ENCODE measurements at places on chromosomes 4 and X.

DNA sequence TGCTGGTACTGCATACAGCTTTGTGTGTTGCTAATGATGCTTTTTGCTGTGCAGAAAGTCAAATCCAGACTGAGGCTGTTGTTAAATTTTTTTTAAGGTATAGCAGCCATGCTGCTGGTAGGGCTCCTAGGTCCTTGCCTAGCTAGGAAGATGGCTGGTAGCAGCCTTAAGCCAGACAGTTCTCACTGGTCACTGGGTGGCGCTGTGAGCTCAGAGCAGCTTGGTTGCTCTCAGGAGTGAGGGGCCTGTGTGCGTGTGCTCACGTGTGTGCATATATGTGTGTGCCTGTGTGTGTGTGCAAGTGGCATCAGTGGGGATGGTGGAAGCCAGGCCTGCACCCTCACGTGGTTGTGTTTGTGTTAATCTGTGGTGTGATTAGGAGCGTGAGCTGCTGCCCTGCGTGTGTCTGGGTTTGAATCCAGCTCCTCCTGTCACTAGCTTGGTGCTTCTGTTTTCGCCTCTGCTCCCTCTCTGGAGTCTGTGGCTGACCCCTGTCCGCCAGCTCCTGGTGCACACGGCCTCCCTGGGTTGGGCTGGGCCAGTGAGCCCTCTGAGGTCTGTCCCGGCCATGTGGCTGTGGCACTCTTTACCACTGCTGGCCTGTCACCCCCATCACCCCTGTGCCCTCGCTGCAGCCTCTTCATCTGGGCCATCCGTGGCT is 46.1 kb downstream of the SORCS2 start:
- no peak for DNase-seq

GRCh38 chrX:41116948-41117347 is 31.7 kb downstream of the USP9X start:
- no peak for DNase-seq

DNA sequence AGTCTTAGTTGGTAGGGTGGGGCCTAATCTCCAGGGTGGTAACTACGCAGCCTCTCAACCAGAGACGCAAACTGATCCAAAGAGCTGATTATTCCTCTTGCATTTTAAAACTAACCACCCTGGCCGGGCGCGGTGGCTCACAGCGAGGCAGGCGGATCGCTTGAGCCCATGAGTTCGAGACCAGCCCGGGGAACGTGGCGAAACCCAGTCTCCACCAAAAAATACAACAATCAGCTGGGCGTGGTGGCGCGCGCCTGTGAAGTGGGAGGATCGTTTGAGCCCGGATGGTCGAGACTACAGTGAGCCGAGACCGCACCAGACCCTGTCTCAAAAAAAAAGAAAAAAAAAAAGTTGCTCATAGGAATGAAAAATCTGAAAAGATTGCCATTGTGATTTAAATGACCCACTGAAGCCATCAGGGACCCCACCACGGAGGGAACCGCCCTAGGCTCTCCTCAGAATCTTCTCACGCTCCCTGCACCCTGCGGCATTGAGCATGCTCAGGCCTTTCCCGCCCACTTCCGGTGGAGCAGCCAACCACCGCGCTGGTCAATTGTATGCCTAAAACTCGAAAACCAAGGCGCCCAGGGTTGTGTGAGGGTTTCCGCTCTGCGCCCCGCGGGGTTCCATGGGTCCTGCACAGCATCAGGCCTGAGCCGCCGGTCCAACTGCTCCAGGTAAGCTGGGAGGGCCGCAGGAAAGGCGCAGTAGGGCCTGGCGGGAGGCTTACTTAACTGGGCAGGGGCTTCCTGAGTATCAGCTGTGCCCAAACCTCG is at the start of gene TRIM60:
TRIM60 (plus strand) TSS at position 564 of the 776 bp plus-strand sequence. CDS start 8,074 bp downstream, outside the sequence.
- no peak for DNase-seq

- DNase-seq: peak; percentile 24
These were observed 42.9 kb upstream of the INTS6L start for GRCh38 chrX:135477576-135477975.

GRCh38 chr4:44583393-44583792 is 68.0 kb downstream of the YIPF7 start:
- DNase-seq: no peak

DNA sequence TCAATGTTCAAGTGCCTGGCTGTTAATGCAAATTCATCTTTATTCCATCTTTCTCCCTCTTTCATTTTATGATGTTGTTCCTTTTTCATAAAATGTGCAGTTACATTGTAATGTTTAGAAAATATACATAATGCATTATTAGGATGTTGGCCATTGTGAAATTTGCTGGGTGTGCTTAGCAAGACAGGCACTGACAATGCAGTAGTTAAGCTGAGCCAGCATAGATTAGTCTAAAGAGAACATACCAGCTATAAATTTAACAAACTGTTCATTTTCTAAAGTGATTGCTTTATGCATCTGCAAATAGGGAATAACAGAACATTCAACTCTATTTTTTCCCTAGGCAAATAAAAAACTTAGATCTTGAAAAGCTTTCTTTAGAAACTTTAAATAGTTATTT is 436.0 kb downstream of the IL1RAPL1 start:
- no peak for DNase-seq

GRCh38 chr4:60944060-60944459 is 256.1 kb upstream of the ADGRL3 start:
- no peak for DNase-seq

GRCh38 chrX:18984381-18985185 is 669 bp upstream of the PHKA2 start:
- DNase-seq: peak; percentile 82

GRCh38 chrX:67648361-67648760 is 104.5 kb downstream of the AR start:
- no peak for DNase-seq

DNA sequence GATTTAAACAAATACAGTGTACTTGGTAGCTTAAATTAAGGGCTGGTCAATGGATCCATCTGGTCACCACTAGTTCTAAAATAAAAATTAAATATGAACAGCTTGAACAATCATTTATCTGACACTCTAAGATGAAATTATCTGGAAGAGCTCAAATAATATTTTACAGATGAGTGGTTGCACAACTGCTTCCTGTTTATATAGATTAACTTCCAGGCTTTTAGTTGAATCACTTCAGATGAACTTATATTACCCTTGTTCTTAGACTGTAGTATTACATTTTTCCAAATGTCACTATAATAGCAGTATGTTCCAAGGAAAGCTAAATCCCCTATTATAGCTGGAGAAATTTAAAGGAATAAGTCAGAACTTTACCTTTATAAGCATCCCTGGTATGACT is 92.4 kb upstream of the SMIM10 start:
- DNase-seq: no peak

Data from stimulated activated CD4-positive, alpha-beta T cell treated with anti-CD3 and anti-CD28 coated beads, Interleukin-4, amount 100 ng/mL, for 24 hours (primary cell).